Effector memory CD4-positive, alpha-beta T cell (primary cell): ENCODE measurements at places on chromosomes 7 and 10.

DNA sequence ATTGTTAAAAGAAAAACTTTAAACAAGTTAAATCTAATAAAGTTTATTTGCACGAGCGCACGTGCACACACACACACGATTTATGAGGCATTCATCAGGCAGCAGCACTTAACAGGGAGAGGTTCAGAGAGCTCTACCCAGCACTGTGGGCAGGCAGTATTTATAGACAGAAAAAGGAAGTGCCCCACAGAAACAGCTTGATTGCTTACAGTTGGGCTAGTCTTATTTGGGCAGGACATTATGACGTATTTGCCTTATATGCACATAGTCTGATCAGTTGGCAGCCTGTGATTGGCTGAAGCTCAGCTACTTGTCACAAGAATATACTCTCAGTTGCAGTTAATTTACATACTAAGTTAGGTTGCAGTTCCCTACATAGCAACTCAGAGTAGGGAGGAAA lies 1.2 kb upstream of the SDHAF3 start:
- no peaks in the 10 kb centered on the region for H3K36me3 ChIP-seq
- H3K4me3 ChIP-seq = no peak overlapping the region
- no peak for DNase-seq
- no peaks in the 10 kb centered on the region for H3K27me3 ChIP-seq

GRCh38 chr7:4834601-4835397 lies 27.0 kb downstream of the PAPOLB start:
- H3K4me3 ChIP-seq = no peak overlapping the region
- no peaks in the 10 kb centered on the region for H3K36me3 ChIP-seq
- H3K27ac ChIP-seq = no peak overlapping the region

GRCh38 chr10:21523557-21524008 lies 1.9 kb downstream of the SKIDA1 start:
- H3K4me1 ChIP-seq = peaks cover 24% of the 10 kb centered on the region
- DNase-seq = no peak
- H3K27ac ChIP-seq = no peak overlapping the region

- H3K27ac ChIP-seq = no peak overlapping the region
- no peaks in the 10 kb centered on the region for H3K36me3 ChIP-seq
- H3K4me3 ChIP-seq = no peak overlapping the region
- DNase-seq = no peak
- no peaks in the 10 kb centered on the region for H3K4me1 ChIP-seq
- no peaks in the 10 kb centered on the region for H3K27me3 ChIP-seq
These were observed 8.2 kb upstream of the LSM8 start for GRCh38 chr7:118175740-118176139.

- no peaks in the 10 kb centered on the region for H3K27me3 ChIP-seq
- H3K27ac ChIP-seq = no peak overlapping the region
- DNase-seq = no peak
- H3K4me1 ChIP-seq = peaks cover 4% of the 10 kb centered on the region
- no peak overlapping the region for H3K4me3 ChIP-seq
These were observed 22.1 kb downstream of the HKDC1 start for GRCh38 chr10:69242040-69242851.

- H3K4me1 ChIP-seq = peaks cover 40% of the 10 kb centered on the region
- no peaks in the 10 kb centered on the region for H3K36me3 ChIP-seq
- H3K27me3 ChIP-seq = no peaks in the 10 kb centered on the region
- peak overlapping the region; percentile 45 for H3K4me3 ChIP-seq
- peak overlapping the region; percentile 67 for H3K27ac ChIP-seq
These were observed 2.4 kb downstream of the CHST12 start for GRCh38 chr7:2405601-2406345.

GRCh38 chr7:207418-208129 lies 15.2 kb downstream of the FAM20C start:
- H3K27me3 ChIP-seq = no peaks in the 10 kb centered on the region
- H3K27ac ChIP-seq = no peak overlapping the region
- no peaks in the 10 kb centered on the region for H3K4me1 ChIP-seq
- no peak for DNase-seq
- no peak overlapping the region for H3K4me3 ChIP-seq
- H3K36me3 ChIP-seq = no peaks in the 10 kb centered on the region
